T-helper 2 cell (primary cell): ENCODE measurements at places on chromosomes 5 and 9.

- DNase-seq = no peak
Measured at GRCh38 chr5:20470997-20471396, 483.0 kb upstream of the CDH18 start.

GRCh38 chr5:36723912-36724311 lies 117.5 kb downstream of the SLC1A3 start:
- DNase-seq = no peak

DNA sequence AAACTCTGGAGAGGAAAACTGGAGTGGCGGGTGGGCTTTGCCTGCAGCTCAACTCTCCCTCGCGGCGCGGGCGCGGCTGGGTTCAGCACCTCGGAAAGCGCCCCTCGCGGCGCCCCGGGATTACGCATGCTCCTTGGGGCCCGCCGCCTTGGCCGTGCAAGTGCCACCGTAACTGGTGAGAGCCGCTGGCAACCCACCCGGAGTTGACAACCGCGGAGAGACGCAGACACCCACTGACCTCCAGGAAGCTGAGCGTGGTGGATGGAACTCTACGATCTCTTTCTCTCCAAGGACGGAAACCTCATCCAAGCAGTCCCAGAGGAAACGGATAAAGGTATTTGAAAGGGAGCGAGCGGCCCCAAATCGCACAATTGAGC lies 194 bp upstream of the RXFP3 start:
- peak; percentile 9 for DNase-seq

GRCh38 chr5:15010936-15011335 lies 139.4 kb upstream of the ANKH start:
- no peak for DNase-seq

DNA sequence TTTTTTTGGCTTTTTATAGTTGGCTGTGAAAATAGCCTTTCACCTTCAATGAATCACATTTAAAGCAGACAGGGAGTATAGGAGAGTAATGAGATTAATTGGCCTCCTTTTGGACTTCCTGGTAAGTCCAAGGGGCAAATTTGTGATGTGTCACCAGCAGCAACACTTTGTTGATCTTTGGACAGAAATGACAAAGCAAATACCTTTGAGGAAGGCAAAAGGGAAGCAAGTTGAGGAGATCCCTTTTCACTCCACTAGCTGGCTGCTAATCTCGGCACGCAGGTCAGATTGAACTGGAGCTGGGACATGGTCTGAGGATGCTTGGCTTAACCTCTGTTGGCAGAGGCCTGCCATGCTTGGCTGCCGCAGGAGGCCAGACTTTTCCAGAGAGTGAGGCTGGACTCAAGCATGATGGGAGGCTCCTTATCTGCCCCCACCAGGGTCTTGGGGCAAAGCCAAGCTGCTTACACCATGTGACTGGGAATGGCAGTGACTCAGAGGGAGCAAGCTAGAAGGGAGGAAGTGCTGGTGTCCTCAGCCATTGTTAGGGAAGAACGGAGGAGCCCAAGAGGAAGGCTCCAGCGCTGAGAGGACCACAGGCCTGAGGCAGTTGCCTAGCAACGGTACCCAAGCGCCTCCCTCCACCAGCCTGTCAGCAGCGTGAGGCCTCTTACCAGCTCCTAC lies 174.5 kb upstream of the MAP1B start:
- no peak for DNase-seq

DNA sequence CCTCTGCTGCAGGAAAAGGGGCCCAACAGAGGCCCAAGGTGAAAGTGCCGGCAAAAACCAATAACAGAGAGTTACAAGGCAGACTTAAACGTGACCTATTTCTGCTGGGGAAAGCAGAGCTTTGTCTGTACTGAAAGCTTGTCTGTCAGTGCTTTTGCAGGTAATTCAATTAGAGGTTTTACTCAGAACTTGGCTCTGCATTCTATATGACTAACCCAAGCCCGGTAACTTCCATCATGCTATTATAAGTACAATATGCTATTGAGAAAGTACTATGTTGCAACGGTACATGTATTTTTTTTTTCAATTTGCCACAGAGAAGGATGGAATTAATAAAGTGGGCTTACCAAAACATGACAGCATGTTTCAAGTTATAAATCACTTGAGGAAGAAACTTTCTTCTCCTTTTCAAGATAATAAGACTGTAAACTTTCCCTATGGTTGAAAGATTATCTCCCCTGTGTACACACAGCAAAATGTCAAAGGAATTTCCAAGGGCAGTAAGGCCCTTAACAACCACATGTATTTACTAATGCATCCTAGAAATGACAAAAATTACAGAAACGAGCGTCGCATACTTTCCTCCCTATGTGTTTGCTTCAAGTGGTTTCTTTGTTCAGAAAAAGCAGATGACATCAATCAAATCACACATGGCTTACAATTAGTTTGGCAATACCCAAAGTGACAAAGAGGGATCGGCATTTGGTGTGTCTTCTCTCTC lies 282.4 kb downstream of the EFNA5 start:
- no peak for DNase-seq

- DNase-seq = no peak
Measured at GRCh38 chr5:115389799-115390382, 93.4 kb upstream of the CCDC112 start.

- DNase-seq = no peak
Measured at GRCh38 chr9:112248722-112249121, 73.6 kb upstream of the SUSD1 start.

DNA sequence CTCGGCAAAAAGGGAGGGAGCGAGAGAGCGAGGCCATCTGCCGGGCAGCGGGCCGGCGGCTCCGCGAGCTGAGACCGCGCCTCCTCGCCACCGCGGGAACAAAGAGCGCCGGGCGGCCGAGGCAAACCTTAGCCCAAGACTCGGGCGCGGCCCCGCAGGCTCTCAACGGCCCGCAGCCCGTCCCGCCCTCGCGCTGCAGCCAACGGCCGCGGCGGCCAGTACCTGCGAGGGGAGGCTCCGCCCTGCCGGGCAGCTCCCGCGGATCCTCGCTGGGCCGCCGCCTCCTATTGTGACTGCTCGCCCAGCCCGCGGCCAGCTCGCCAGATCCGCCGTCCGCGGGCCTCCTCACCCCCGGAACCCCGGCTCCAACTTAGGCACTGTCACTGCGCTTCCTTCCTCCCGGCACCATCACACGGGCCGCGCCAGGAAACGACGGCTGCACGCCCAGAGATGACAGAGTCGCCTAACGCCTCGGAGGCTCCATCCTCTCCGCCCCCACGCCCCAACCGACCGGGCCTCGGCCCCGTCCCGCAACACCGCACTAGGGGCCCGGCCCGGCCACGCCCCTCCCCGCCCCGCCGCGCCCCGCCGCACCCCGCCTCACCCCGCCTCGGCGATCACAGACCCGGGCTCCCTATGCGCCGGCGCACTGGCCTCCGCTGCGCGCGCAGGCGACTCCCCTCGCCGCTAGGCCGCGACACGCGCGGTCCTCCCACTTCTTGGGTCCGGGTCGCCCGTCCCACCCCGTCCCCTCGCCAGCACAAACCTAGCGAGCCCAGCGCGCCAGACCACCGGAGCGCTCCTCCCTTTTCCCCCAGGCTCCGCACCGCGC lies 479 bp upstream of the RNF38 start:
- peak; percentile 85 for DNase-seq

- no peak for DNase-seq
Measured at GRCh38 chr9:108983885-108984284, 29.4 kb downstream of the CTNNAL1 start.

GRCh38 chr5:158284242-158284641 lies 425.3 kb upstream of the CLINT1 start:
- DNase-seq = no peak

DNA sequence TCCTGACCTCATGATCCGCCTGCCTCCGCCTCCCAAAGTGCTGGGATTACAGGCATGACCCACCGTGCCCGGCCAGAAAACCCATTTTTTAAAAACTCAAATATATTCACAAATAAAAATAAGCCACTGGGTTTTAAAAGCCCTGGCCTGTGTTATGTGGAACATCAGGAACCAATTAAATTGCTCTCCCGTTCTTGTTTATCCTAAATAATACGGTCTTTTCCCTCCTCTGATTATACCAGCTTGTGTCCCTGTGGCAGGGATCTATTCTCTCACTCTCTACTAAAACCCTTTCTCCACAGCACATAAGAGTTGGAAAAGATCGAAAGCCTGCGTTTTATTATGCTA lies 30.1 kb upstream of the LPAR1 start:
- DNase-seq = no peak

DNA sequence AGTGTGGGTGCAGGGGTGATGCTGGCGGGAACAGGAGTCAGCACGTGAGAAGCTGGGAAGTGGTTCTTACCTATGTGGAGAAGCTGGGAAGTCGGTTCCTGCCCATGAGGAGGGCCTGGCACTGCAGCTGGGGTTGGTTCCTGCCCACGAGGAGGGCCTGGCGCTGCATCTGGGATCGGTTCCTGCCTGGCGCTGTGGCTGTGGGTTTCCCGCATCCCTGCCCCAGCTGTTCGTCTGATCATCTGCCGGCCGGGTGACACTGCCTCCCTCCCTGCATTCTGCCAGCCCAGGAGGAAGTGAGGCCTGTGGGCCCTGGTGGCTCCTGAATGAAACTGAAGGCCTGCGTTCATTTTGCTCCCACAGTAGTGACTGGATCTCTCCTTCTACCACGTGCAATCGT lies 5.1 kb downstream of the OBP2A start:
- no peak for DNase-seq

DNA sequence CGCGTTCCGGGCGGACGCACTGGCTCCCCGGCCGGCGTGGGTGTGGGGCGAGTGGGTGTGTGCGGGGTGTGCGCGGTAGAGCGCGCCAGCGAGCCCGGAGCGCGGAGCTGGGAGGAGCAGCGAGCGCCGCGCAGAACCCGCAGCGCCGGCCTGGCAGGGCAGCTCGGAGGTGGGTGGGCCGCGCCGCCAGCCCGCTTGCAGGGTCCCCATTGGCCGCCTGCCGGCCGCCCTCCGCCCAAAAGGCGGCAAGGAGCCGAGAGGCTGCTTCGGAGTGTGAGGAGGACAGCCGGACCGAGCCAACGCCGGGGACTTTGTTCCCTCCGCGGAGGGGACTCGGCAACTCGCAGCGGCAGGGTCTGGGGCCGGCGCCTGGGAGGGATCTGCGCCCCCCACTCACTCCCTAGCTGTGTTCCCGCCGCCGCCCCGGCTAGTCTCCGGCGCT lies at the start of gene DAPK1:
DAPK1 (plus strand) TSS at position 264 of the 442 bp plus-strand sequence. CDS start 1,211 bp downstream, outside the sequence.
- DNase-seq = no peak

GRCh38 chr5:145681216-145681615 lies 153.9 kb downstream of the PRELID2 start:
- DNase-seq = no peak

DNA sequence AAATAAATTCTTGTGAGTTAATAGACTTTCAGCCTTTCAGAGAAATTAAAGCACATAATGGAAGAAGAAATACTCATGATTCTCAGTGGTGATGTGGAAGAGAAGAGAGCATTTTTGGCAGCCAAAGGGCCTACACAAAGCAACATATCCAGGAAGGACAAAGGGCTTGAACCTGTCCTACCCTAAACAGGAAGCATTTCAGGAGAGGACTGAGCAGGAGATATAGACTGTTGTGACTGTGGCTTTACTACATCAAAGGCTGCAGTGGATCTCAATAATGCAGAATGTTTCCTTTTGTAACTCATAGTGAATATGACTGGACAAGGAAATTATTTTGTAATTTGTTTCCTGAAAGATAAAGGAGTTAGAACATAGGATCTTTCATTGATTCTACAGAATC lies 1.3 kb upstream of the PARP8 start:
- DNase-seq = no peak

DNA sequence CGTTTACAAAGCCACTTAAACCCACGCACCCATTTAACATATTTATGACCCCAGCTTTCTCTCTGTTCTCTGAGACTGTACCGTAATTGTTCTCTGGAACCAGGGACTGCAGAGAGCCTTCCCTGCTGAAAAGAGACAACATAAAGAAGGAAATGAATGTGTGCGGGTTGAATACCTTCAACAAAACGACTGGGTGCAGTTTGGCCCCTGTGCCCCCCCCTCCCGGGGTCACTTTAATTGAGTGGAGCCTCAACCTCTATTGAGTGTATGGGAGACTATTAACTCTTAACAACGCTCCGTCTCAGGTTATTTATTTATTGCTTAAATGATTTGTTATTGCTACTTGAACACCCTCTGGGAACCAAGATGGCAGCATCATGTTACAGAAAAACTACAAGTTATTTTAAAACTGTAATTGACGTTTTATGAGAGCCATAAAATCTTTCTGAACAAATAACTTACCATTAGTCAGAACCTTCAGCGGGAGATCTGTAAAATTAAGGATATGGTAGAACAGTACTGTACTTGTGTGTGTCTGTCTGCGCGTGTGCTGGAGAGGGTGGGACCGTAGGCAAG lies 70.6 kb downstream of the GAS1 start:
- no peak for DNase-seq

DNA sequence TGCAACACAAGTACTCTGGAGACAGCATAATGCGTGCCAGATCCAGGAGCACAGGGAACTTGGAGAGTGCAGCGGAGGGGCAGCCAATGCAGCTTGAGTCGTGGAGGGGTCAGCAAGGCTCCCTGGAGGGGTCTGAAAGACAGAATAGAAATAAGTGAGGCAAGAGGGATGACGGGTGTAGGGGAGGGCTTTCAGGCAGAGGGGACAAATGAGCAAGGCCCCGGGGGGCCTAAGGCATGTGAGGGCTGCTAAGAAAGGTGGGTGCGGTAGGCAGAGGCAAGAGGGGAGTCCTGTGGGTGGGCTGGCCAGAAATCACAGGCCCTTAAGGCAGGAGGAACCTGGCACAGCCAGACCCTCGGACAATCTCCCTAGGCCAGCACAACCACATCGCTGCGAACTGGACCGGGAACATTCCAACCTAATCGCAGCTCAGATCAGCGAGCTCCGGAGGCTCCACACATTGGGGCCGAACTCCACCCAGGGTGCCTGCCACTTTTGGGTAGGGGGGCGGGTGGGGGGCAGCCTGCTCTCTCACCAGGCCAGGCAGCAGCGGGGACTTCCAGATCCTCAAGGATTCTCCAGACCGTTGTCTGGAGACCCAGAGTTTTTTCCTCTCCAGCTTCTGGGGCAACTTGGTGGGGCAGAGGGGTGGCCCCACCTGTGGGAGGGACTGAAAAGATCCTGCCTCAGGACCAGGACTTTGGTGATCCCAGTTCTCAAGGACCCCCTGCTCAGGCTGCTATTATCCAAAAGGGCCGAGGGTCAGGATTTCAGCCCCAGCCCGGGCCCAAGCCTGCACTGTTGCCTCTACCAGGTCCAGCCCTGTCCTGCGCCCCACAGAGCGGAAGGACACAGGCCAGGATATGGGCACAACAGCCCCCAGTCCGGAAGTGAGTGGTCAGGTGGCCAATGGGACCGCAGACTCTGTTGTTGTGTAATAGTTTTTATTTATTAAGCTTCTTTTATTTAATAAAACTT lies 22.7 kb upstream of the CYSTM1 start:
- DNase-seq = no peak

DNA sequence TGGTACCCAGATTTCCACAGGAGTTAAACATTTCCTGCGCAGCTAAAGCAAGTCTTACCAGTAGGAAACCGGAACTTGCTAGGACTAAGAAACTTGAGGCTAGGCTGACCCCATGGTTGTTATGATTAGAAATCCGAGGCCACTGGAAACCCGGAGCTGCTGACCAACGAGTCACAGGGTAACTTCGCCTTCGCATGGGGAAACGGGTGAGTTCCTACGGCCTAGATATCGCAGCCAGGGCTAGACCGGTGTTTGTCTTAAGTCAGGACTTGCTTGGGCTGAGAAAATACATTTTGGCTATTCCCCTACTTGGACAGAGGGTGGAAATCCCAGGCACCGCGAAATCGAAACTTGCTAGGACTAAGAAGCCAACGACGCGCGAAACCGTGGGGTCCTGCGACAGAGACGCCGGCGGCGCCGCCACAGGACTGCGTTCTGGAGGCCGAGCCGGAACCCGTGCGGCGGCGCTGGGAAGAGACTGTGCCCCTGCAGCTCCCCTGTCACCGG lies 1.6 kb upstream of the ANXA2R start:
- peak; percentile 69 for DNase-seq
